ENCODE measurements at places on chromosomes 5 and 9.

GRCh38 chr5:126937771-126938170 lies 92.6 kb downstream of the MARCHF3 start:
- DNase-seq, result no peak

DNA sequence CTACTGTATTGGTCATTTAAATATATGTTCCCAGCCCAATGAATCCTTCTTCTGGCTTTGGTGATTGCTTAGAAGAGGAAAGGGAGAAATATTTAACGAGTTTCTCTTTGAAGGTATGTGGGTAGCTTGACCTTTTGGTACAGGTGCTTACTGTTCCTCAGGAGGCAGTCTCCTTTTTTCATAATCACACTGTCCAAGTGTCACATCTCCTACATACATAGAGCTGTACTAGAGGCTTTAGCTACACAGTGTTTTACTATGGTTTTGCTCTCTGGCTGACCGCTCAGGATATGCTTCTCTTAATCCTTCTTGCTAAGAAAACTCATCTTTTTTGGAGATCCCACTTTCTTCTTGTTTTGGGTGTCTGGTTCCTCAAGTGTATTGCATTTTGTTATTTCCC lies 6.9 kb downstream of the ERBIN start:
- no peak for DNase-seq

DNA sequence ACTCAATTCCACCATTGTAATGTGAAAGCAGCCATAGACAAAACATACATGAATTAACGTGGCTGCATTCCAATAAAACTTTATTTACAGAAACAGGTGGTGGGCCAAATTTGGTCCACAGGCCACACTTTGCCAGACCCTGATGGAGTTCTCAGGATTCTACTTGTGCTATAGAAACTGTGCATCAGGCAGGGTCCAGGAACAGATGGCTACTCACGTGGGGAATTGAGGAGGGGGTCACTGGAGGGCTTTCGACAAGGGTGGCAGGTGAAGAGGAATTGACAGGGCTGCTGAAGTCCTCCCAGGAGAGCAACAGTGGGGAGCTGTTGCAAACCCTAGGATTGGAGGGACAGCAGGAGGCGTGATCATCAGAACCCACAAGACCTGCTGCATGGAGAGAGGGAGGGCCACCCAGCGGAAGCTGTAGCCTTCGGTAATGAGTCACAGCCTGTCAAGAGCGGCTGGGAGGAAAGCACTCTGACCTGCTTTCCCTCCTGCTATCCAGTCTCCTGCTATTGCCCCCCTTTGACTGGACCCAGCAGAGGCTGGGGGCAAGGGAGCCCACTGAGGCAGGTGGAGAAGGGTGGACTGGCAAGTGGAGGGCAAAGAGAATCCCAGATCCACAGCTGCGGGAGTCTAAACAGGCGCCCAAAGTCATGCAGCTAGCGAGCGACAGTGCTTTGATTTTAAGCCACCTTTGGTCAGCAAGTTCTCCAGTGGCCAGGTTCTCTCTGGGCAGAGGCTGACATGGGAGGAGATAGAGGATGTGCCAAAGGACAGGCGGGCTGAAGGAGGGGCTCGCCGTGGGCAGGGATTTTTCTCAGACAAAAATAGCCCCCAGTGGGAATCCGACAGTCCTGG lies 138.3 kb upstream of the SMIM23 start:
- DNase-seq, result no peak

GRCh38 chr5:52007230-52007858 lies 624.1 kb downstream of the ISL1 start:
- DNase-seq, result no peak

- DNase-seq, result no peak
These were observed 134.0 kb upstream of the MYO10 start for GRCh38 chr5:17069995-17070511.

DNA sequence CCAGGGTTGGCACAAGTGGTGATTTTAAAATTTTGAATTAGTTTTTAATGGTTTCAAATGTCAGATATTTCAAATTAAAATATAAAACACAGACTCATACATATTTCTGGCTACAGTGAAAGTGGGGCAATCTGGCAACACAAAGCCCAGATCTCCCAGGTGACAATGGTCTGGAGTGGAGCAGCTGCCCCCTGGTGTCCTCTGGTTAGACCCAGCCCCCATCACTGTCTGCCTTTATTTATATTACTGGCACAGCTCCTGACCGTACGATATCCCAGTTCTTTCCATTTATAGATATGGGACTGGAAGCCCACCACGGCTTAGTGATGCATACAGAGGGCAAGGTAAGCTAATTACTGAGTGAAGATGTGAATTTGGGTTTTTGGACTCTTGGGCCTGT lies 37.3 kb downstream of the MACIR start:
- DNase-seq, result no peak
